ENCODE measurements at places on chromosomes 3 and 15. TPM values are rescaled to one million over a fixed set of nuclear protein-coding genes. Genes with fewer than 3 reads are reported as not detected.

DNA sequence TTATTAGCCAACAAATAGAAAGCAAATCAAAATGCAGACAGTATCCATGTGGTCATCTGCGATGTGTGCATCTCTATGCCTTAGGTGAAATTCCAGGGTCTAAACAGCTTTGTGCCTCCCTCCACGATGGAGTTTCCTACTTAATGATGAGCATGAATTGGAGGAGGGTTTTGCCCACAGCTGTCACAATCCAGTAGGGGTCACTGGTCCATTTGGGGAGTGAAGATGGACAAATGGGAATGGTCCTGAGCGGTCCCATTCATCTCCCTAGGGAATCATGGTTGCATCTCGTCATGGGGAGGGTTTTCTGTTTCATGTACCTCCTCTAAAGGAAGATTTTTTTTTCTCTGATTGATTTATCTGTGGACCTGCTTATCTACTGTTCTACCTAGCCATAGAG lies 358.0 kb downstream of the PTPRG start:
- DNase-seq: no peak

- no peak for DNase-seq
These were observed 57.8 kb upstream of the BOC start for GRCh38 chr3:113153499-113154107.

GRCh38 chr3:141738891-141739363 lies 829 bp downstream of the RNF7 start:
- DNase-seq: peak; percentile 4

DNA sequence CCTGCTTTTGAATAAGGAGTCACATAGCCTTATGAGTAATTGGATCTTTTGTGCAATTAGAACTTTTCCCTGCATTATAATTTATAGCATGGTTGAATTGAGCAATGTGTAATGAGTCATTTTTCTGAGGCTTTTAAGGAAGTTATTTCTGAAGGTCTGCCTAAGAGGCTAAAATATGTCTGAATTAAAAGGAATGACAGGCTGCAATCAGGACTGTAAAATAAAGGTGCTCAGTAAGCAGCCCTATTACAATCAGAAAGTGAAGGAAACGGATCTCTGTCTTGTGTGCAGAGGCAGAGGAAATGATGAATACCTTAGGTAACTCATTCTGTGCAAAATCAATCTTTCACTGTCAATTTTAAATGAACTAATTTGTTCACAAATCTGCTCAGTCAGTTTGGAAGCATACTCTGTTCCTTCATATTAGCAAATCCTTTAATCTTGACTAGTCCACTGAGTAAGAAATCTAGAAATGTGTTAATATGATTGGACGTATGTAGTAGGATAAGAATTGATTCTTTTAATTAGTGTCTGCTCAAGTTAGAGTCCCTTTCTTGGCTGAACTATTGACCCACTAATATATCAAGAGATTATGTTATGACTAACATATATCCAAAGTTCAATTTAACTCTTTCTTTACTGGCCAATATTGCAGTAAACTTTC lies 290.1 kb downstream of the ZIC1 start:
- peak; percentile 42 for DNase-seq

DNA sequence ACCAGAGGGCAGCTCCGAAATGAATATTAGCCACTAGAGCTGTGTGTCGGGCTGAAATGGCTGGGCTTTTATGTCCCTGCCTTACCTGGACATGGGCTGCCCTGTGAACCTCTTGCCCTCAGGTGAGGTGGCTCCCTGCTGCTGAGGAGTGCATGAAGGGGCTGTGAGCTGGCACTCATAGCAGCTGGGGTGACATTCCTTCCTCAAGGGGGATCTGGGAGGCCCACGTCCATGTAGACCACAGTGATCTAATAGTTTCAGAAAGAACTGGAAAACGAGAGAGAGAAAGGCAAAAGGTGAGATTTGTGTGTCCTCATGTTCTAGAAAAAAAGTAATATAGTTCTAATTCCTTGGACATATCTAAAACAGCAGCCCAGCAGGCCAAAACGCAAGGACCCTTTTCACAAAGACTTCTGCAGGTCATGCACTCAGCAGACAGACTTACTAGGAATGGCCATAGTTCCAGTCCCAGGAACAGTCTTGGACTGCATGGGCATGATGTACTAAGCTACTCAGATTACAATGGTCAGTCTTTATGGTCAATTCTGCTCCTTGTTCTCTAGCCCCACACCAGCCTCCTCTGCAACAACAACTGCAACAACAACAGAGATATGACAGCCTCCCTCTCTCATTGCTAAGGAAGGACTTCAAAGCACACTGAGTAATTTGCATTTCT lies 10.8 kb upstream of the SLC24A5 start:
- DNase-seq: no peak

DNA sequence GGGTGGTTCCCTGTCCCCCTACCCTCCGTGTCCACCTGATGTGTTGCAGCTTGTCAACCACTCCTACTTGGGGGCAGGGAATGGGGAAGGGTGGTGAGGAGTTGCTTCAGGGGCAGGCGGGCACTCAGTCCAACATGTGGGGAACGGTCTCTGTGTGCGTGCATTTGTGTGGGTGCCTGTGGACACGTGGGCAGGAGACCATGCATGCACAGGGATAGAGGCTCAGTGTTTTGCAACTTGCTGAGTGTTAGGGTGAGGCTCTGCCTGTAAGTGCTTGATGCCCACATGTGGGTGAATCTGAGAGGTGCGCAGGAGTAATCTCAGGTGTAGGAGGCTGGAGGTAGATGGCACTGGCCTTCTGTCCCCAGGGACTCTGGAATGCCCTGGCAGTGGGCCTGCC lies 24.4 kb upstream of the TMEM115 start:
- no peak for DNase-seq

GRCh38 chr3:52085681-52086282 lies 29.4 kb upstream of the DUSP7 start:
- DNase-seq: no peak

DNA sequence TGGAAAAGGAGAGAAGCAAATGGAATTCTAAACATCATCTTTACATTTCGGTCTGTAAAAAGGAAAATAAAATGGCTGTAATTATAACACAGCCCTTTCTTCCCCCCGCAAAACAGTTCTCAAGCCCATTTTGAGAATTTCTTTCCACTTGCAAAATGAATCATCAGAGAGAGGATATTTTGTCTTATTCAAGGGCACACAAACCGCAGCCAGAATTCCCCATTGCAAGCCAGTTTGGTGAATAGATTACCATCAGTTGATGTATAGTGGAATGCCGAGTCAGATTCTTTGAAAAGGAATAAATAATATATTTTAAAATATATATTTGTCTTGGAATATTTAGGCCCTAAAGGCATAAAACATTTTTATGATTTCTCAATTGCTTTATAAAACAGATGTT lies 420.4 kb upstream of the SEMA6D start:
- DNase-seq: no peak

GRCh38 chr15:72503147-72503546 lies 29.0 kb downstream of the ARIH1 start:
- DNase-seq: no peak

GRCh38 chr15:66364944-66365528 lies 8.6 kb upstream of the TIPIN start:
- no peak for DNase-seq

- DNase-seq: no peak
These were observed 22.6 kb upstream of the LYSMD4 start for GRCh38 chr15:99755692-99756409.

- peak; percentile 9 for DNase-seq
These were observed 1.3 kb downstream of the CTNNB1 start for GRCh38 chr3:41200669-41201021.

DNA sequence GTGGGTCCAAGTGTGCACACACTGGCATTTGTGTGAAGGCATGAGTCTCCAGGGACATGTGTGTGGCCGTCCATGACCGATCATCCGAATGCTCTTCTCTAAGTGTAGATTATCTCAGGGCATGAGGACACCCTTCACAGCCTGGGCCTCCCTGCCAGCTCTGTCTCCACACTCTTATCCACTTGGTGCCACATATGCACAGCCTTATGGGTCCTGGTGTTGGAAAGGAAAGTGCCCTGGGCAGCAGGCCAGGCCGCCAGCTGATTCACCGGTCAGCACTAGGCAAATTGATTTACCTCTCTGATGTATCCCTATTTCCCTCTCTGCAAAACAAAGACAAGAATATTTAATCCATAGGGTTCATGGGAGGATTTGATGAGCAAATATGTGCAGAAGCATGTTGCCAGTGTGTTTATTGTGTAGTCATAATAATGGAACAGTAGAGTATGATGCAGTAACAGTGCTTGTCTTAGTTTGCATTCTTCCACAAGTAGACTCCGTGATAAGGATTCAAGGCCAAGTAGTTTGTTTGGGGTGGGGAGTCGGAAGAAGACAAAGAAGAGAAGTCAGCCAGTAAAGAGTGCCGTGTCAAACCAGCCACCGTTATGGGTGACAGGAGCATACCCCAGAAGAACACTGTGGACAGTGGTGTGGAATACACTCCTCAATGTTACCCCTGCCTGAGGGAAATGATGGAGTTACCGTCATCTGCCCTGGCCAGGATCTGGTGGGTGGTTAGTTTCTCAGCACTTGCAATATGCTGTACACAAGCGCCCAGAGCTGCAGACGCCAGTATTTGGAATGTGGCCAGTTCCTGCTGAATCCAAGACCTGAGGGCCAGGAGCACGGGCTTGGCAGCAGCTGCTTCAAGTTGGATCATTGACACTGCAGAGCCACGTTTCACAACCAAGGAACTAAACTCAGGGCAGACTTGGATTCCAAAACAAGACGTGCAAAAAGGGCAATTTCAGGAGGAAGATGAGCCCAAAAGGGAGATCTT lies 85.1 kb downstream of the MTHFS start:
- no peak for DNase-seq

DNA sequence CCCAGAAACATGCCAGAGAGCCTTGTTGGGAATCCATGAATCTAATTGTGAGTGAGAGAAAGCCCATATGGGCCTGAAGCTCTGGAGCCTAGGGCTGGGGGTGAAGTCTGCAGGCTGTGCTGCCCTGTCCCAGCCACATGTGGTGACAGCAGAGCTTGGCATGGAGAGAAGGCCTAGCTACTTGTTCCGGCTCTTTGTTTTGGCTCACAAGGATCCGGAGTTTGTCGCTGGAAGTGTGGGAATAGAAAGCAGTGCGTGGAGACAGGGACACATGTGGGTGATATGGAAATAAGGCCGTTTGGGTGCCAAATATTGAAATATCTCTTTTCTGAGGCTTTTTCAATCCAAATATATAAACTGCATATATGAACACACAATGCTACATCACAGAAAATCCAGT lies 78.2 kb downstream of the CLSTN2 start:
- DNase-seq: no peak

DNA sequence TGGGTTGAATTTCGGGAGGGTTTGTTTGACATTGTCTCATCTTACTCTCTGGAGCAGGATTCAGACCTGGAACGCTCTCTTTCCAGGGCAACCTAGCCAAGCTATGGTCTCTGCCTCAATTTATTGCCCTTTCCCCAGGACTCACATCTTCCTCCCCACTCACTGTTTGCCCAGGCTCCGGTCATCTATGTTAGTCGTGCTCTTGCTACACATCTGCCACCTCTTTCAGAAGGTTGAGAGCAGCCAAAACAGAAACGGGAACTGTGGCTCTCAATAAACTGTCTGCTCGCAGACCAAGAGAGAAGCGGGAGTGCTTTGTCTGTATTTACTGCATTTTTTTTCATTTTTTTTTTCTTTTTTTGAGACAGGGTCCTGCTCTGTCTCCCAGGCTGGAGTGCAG lies 81.6 kb downstream of the ST6GAL1 start:
- DNase-seq: no peak

DNA sequence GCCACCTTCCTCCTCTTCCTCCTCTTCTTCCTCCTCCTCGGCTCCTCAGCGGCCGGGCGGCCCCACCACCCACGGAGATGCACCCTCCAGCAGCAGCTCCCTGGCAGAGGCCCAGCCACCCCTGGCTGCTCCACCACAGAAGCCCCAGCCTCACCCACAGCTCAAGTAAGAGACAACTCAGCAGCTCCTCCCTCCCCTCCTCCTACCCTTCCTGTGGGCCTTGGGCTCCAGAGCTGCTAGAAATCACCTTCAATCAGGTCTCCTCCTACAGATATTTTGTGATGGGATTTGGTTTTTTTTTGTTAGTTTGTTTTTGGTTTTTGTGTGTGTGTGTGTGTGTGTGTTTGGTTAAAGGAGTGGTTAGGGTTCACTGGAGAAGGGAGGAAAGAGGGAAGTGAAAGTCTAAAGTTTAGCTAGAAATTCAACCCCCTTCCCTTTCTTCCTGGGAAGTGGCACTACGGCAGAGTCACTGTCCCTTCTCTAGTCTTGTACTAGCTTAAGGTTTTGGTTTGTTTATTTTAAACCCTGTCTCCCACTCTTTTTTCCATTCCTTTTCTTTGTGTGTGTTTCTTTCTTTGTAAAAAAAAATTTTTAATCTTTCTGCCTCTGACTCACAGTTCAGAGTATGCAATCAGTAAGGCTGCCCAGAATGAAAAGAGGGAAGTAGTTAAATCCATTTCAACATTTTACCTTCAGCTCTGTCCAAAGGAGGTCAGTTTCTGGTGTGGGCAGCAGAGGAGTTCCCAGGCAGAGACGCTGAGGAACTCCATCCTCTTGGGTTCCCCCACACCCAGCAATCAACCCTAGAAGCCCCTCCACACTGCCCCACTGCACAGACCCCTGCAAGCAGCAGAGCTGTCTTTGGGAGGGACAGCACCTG lies 29.0 kb upstream of the TIMP4 start:
- DNase-seq: no peak

DNA sequence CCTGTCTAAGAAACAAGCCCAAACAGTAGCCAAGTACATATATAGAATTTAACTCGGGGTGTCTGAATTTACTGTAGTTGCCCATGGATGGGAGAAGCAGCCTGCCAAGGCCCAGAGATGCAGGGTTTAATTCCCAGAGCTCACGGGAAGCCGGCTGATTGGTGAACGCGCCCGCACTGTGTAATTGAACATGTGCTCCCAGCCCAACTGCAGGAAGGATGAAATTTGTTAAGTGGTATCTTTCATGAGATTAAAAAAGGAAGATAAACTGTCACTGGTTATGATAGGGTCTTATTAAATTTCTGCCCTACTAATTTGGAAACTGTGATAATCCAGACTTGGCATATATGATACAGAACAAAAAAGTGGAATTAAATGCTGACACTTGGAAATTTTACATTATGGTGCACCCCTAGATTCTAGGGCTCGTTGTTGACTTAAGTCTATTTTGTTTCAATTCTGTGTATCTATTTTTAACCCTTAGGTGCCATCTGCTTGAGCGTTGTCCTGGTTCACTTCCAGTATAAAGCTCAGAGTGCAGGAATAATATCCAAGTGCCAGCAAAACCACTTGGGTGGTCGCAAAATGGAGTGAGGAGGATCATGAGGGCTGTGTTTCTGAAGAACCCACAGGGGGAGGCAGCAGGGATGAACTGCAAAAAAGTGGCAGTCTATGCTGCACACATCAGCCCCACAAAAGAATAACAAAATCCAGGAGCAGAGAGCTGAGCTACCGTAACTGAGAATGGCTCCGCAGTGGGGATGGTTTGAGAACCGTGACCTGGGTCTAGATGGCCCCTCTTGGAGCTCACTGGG lies 13.8 kb upstream of the TMC3 start:
- DNase-seq: no peak

GRCh38 chr3:4765212-4765611 lies 214.0 kb upstream of the BHLHE40 start:
- DNase-seq: no peak

The PLD1 gene
- polyA plus RNA-seq: 10.5 TPM

The MEIS2 gene
- polyA plus RNA-seq: 54.1 TPM

The HYAL3 gene
- 8.5 TPM for polyA plus RNA-seq

The WDR49 gene
- not detected for polyA plus RNA-seq

The GOLGA6D gene
- not detected for polyA plus RNA-seq

The DOCK3 gene
- polyA plus RNA-seq: 0.11 TPM

The RASL12 gene
- polyA plus RNA-seq: 0.16 TPM
